GM23248 (cell line): ENCODE measurements at places on chromosomes 1 and 21. TPM values are rescaled to one million over a fixed set of nuclear protein-coding genes. Genes with fewer than 3 reads are reported as not detected.

GRCh38 chr21:16800536-16801275, 712.1 kb upstream of the CXADR start:
- H3K4me3 ChIP-seq: no peak overlapping the region
- peaks cover 13% of the 10 kb centered on the region for H3K4me1 ChIP-seq
- H3K36me3 ChIP-seq: no peaks in the 10 kb centered on the region
- no peaks in the 10 kb centered on the region for H3K27me3 ChIP-seq
- no peak overlapping the region for H3K27ac ChIP-seq

- peak overlapping the region; percentile 95 for H3K27ac ChIP-seq
- peaks cover 16% of the 10 kb centered on the region for H3K4me1 ChIP-seq
- peak overlapping the region; percentile 56 for H3K4me3 ChIP-seq
- peak; percentile 95 for DNase-seq
Measured at GRCh38 chr1:84619383-84620102, 45.3 kb upstream of the CTBS start.

DNA sequence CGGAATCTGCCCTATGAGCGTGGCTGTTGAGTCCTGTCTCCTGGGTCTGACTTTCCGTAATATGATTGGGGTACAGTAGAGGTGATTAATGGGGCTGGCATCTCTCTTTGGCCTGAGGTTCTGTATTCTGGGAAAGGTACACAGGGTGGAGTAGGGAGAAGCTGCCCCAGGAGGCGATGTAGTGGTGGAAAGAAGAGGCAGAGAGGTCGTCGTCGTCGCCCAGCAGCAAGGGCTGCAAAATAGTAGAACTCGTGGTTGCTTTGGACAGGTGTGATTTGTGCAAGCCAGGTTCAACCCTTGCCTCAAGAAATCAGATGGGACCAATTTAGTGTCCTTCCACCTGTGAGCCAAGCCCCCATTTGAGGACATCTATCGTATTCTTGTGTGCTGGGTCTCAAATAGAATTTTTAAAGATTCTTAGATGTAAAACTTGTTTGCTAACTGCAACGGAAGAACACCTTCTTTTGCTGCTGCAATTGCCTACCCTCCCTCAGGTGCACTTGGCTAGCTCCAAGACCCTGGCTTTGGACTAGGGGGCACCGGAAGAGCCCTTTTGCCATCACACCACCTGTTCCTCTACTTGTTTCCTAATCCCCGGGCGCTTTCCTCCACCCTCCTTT, 1.3 kb upstream of the HMGN2 start:
- peaks cover 22% of the 10 kb centered on the region for H3K36me3 ChIP-seq
- no peak overlapping the region for H3K27ac ChIP-seq
- no peak for DNase-seq
- H3K27me3 ChIP-seq: no peaks in the 10 kb centered on the region
- H3K4me1 ChIP-seq: peaks cover 19% of the 10 kb centered on the region

GRCh38 chr1:29469457-29469856, 233.1 kb downstream of the PTPRU start:
- H3K4me1 ChIP-seq: no peaks in the 10 kb centered on the region
- H3K27ac ChIP-seq: no peak overlapping the region
- DNase-seq: peak; percentile 25
- H3K36me3 ChIP-seq: no peaks in the 10 kb centered on the region
- H3K27me3 ChIP-seq: peaks cover 15% of the 10 kb centered on the region; the same call in 1 of the 2 replicates

Gene ELAPOR1
- 0.51 and 0.54 TPM in 2 replicates for total RNA-seq

Gene GPR89B
- total RNA-seq: 18.7 and 20.8 TPM in 2 replicates

DNA sequence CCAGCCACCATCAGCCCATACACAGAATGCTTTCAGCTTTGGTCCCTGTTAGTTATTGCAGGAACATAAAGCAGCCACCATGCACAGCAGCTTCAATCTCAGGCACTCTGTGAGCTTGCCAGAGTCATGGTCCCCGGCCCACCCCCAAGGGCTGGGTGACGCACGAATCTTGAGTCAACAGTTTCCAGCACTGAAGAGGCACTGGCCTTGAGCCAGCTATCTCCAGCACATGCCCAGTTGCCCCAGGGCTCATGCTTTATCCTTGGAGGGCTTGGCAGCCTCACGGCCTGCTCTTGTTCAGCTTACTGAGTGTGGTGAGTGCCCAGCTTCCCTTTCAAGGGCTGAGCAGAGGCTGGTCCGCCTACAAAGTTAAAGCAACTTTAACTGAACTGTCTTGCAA, 200.7 kb upstream of the RAB4A start:
- peak; percentile 87 for DNase-seq
- H3K27me3 ChIP-seq: no peaks in the 10 kb centered on the region; the same call in 1 of the 2 replicates
- H3K4me3 ChIP-seq: no peak overlapping the region
- no peaks in the 10 kb centered on the region for H3K4me1 ChIP-seq
- H3K36me3 ChIP-seq: no peaks in the 10 kb centered on the region

DNA sequence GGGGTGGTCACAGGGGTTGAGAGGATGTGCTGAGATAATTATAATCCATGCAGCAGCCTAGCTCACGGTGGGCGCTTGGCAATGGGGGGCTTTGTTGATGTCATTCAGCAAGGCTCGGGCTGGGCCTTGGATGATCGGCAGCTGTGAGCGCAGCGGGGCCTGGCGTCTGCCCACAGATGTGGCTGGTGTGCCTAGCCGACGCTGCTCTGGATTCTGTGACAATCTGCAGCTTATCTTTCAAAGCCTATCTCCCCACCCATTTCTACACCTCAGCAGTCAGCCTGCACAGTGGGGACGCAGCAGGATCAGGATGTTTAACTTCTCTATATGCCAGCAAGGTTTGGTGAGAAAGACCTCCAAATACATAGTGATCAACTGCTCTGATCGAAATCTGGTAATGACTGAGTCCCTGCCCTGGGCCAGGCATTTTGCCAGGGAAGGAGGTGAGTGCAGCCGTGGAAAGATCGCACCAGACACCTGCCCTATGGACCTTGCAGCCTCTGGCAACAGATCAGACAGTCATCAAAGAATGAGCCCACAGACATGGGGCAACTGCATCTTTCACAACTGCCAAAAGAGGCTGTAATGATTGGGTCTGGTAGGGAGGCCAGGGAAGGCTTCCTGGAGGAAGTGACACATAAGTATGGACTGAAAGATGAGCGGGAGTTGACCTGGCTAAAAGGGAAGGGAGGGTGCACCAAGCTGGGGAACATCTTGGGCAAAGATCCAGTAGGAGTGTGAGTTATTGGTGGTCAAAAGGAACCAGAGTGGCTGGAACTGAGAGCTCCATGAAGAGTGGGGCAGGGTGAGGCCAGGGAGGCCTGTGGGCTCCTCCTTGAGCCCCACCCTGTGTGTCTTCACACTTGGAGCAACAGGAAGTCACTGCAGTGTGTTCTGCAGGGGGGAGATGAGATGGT, 35.3 kb downstream of the EPHB2 start:
- H3K27ac ChIP-seq: no peak overlapping the region
- no peak overlapping the region for H3K4me3 ChIP-seq
- H3K4me1 ChIP-seq: peaks cover 34% of the 10 kb centered on the region
- H3K27me3 ChIP-seq: no peaks in the 10 kb centered on the region
